CD8-positive, alpha-beta T cell (primary cell): ENCODE measurements at places on chromosomes 7 and 10. TPM values are rescaled to one million over a fixed set of nuclear protein-coding genes. Genes with fewer than 3 reads are reported as not detected.

DNA sequence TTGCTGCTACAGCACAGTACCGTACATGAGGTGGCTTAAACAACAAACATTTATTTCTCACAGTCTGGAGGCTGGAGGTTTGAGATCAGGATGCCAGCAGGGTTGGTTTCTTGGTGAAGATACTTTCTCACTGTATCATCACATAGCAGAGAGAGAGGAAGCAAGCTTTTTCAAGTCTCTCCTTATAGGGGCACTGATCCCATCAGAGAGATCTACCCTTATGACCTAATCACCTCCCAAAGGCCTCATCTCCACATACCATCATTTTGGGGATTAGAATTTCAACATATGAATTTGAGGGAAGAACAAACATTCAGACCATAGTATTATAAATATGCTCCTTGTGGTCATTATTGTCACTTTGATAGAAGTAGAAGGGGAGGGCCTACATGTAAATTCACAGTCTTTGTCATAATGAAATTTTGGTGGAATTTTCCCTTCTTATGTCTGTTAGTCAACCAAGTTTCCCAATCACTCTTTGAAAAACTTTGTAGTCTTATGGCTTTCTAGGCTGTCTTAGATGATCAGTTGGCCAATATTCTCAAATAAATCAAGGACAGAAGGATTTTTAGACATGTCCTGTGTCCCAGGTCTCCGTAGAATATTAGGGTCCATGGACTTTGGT is 606.2 kb downstream of the LRMDA start:
- no peak for DNase-seq

GRCh38 chr7:91233212-91233611 is 31.0 kb upstream of the FZD1 start:
- DNase-seq = no peak

GPR22 gene
- total RNA-seq = not detected

UNC5B gene
- 0.08 TPM for total RNA-seq

PLEKHS1 gene
- not detected for total RNA-seq

DNA sequence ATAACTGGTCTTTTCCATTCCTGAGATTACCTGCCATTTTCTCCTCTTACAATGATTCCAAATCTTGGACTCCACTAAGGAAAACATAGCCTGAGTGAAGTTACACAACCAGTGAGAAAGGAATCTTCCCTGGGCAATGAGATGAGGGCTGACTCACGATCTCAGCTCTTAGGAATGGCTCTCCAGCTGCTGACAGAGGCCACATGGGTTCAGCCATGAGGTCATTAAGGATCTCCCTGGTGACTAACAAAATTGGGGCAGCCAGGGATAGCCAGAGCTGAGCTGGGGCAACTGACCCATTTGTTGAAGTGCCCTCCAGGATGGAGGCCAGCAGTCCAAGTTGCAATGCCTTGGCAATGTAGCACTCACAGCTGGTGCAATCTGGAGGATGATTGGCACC is 78.7 kb upstream of the MKLN1 start:
- no peak for DNase-seq

ZNF503 gene
- total RNA-seq = not detected

- no peak for DNase-seq
These were observed 636.6 kb downstream of the SDK1 start for GRCh38 chr7:3937605-3938004.

DNA sequence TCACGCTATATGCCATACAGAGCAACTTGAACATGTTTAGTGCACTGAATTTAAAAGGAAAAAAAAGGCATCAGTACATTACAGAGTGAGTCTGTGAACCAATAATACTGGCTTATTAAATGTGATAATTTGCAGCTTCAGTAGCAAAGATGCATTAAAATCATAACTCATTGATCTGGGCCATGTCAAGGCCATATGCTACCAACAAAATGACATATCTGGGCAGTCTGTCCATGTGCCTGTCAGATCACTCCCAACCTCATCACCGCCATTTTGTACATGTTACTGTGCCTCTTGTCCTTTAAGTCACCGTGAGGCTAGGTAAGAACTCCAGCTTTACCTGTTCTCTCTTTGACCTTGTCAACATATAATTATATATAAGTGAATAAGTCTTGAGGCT is 307.4 kb upstream of the LRGUK start:
- DNase-seq = no peak

DNA sequence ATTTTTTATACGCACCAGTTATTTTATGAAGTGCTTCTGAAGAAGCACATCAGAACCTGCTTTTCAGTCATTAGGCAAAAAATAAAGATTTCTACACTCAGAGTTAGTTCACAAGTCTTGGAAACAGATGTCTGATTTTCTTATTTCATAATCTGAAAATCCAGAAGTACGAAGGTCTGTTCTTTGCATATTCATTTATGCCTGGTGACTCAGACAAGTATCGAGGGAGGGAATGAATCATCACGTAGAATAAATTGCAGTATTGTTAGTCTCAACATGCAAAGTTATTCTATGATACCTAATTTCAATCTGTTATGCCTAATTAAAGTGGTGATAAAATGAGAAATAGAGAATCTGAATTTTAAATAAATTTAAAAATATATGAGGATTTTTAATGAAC is 113.6 kb upstream of the SEM1 start:
- DNase-seq = no peak
